ENCODE measurements at places on chromosomes 6 and 20. TPM values are rescaled to one million over a fixed set of nuclear protein-coding genes. Genes with fewer than 3 reads are reported as not detected.

DNA sequence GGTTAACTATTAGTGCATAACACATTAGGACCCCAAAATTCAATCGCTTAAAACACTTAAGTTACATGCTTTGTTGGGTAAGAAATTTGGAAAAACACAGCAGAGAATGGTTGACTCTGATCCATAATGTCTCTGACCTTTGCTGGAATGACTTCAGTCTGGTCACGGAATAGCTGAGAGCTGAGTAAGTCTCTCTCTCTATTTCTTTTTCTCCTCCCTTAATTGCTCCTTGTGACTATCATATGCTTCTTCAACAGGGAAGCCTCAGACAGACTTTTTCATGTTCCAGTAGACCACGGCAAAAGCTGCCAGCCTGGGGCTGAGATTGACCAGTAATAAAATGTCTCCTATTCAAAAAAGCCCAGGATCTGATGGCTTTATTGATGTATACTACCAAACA lies 4.8 kb downstream of the OR12D1 start:
- no peak for DNase-seq

- no peak for DNase-seq
Measured at GRCh38 chr6:617456-618100, 39.3 kb downstream of the HUS1B start.

DNA sequence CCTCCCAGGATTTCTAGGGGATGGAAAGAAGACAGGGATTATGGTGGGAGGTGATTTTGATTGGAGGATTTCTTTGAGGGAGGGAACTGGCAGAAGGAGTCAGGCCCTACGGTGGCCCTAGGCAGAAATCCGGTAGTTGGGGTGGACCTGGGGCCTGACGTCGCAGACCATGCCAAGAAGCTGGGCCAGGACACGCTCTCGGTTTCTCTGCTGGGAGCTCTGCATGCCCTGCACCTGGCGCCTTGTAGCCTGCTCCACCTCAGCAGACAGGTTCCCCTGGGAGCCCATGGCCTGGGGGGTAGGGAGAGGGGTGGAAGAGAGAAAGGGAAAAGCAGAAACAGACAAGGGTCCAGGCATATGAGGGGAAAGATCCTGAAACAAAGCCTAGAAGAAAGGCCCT lies 1.1 kb downstream of the ATP6V1G2 start:
- DNase-seq: no peak

DNA sequence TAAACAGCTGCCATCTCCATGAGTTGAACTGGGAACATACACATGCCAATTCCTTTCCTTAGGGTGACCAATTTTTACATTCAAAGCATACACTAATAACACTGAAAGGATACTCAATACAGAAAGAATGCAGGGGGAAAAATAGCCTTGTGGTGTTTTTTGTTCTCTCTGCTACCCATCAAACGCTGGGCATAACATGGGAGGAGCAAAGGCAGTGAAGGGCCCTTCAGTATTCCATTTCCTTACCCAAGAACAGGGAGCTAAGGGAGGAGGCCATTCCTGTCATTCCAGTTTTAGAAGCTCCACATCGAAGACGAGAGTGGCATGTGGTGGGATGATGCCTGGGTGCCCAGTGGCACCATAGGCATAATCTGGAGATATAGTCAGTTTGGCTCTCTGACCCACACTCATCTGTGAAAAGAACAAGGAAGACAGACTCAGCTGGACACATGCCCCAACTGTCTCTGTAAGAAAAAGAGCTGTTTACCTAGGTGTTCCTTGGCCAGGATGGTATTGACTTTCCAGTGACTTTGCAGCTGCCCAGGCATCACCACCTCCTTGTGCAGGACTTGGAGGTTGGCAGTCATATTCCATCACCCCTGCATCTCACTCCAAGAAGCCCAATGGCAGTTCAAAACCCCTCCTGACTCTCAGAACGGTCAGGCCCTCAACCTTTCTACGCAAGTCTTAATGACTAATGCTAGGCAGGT lies 20.9 kb downstream of the FKBP1A start:
- DNase-seq: no peak

DNA sequence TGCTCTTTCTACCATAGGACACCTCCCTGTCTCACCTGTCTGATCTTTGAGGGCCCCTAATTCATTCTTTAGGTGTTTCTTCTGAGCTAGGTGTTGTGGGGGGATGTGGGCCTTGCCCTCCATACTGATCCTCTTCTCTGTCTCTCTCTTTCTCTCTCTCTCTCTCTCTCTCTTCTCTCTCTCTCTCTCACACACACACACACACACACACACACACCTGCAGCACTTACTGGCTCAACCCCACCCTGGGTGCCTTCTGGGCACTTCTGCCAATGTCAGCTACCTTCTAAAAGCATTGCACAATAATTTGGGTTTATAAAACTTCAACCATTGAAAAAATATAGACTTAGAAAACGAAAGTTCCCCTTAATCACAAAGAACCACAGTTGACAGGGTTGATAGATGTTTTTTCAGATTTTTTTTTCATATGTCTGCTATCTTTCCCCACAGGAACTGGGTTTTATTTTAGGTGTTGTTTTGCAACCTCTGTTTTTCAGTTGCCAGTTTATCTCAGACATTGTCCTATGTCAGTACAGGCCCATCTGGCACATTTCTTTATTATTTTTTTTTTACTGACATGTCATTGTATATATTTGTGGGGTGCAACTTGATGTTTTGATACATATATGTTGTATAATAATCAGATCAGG lies 28.1 kb downstream of the PKIG start:
- DNase-seq: no peak

GRCh38 chr6:84568971-84569370 lies 195.4 kb downstream of the TBX18 start:
- no peak for DNase-seq

- DNase-seq: no peak
Measured at GRCh38 chr20:1700990-1701389, 43.4 kb upstream of the SIRPG start.

- DNase-seq: no peak
Measured at GRCh38 chr6:29709188-29709587, 14.0 kb upstream of the HLA-F start.

DNA sequence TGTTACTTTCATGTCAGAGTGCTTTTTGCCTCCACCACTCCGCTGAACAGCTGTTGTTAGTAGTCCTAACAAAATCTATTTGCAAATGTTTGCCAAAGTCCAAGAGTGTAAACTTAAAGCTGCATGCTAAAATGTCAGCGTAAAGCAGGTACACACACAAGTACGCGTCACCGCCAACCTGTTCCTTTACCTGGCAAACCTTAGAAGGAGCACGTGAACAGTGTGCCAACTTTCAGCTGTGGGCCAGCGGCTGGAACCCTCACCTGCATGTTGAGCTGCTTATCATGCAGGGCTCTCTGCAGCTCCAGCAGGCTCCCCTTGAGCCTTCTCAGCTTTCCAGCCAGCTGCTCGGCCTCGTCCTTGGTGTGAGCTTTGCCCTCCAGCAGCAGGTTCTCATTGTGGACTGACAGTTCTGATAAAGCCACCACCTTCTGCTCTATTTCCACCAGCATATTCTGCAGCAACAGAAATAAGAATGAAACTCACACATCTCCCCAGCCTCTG lies 359.3 kb downstream of the SYNE1 start:
- DNase-seq: peak; percentile 77

DNA sequence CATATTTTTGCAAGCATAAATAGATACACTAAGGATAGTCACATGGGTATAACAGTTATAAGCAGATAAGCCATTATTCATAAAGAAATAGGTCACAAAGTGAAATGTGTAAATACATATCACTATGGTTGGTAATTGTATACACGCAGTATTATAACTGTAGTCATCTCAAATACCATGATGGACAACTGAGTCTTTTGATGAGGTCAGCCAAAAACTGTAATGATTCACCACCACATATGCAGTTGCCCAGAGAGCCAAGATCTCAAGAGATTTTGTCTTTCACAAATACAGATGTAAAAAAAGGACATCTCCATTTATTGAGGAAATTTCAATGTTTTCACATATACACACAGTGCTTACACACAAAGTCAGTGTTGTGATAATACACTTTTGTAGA lies 28.3 kb downstream of the ZNF292 start:
- no peak for DNase-seq

DNA sequence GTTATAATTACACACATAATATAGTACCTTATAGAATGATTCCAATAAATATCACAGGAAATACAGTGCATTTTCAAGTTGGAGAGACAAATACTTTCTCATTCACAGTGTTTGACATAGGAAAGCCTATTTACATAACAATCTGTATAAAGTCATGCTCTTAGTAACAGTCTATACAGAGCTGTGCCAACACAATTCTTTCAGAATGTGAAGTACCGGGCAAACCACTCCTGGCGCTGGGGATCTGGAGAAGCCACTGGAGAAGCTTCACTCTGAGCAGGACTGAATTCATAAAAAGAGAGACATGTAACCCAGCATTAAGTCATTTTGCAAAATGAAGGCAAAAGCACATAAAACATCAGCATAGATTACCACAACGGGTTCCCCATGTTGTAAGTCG lies 24.9 kb upstream of the MCM9 start:
- DNase-seq: no peak

DNA sequence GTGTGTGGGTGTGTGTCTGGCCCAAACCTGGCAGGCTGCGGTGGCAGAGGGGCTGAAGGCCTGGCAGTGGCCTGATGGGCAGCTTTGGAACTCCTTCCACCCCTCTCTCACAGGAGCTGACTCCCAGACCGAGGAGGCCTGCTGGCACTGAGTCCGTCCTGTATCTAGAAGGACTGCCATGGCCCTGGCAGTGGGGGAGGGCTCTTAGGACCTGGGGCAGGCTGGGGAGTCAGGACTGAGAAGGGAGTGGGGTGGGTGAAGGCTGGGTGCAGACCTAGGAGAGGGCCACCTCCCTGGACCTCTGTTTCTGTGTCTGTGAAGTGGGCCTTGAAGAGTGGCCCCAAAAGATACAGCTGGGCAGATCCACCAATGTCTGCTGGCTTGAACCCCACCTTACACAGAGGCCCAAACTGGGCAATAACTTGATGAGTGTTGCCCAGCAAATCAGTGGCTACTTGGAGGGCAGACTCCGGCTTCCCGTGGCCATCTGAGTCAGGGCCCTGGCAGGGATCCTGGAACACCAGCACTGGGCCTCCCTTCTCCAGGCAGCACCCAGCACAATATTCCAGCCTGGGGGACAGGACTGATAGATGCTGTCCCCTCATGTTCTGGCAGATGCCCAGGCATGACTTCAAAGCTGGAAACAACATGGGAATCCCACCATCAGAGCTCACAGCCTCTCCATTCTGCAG lies 46.7 kb upstream of the BLCAP start:
- no peak for DNase-seq

DNA sequence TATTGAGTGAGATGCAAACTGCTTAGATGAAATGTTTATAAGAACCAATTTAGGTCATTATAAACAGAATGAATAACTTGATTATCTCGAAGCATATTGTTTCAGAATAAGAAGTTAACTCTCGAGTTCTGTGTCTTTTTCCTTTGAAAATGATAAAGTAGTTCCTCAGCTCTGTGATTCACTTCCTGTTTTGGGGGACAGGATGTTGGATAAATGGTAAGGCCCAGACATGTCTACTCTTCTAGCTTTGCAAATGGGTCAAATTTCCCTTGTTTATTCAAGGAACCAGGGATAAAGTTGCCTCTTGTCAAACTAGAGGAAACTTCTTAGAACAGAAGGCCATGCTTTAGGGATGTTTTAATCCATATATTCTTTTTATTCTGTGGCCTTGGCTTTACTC lies 246.9 kb downstream of the SOX4 start:
- DNase-seq: no peak

DNA sequence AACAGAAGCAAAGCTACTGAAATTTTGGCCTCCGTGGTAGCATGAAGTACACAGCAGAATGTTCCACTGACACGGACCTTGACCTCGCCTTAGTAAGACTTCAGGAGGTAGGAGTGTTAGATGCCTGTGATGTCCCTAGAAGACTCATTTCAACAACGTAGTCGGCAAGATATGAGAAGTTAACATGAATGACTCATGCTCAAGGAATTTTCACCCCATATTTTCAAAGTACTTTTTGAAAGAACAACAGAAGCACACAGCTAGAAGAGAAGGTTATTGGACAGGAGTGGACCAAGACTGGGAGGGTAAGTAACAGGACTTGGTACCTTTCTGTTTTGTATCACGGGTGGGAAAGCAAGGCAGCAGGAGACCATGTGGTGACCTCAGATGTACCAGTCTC lies 78.0 kb downstream of the DZANK1 start:
- DNase-seq: peak; percentile 95

DNA sequence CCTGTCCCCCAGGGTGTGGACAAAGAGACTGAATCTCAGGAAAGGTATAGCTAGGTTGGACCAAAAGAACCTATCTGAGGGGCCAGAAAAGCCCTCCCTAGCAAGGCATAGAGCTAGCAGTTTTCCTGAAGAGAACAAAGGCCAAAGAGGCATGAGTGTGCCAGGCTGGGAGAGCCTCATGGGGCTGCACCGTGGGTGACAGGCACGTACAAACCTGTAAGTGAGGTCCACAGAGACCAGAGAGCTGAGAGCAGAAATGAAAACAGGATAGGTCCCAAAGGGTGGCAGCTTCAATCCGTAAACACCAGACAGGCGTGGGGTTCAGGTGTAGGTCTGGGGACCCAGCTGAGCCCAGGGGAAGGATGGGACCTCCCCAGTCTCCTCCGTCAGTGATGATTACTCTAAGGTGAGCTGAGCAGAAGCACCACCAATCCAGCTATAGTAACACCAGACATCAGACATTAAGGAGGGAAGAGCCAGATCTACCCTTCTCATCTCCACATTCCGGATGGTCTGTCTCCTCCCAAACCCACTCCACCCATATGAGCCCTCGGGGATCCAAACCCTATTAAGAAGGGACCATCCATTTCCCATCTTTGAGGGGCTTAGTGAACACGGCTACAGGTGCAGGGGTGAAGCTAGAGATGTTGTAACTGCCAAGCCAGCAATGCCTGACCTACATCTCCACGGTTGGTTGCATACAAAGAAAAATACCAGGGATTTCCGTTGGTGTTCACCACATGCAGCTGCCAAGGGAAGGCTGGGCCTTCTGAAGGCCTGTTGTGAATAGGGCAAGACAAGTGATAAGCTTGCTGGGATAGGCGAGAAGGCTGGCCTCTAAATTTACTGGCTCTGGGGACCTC lies 38.3 kb downstream of the BCL2L1 start:
- no peak for DNase-seq

DNA sequence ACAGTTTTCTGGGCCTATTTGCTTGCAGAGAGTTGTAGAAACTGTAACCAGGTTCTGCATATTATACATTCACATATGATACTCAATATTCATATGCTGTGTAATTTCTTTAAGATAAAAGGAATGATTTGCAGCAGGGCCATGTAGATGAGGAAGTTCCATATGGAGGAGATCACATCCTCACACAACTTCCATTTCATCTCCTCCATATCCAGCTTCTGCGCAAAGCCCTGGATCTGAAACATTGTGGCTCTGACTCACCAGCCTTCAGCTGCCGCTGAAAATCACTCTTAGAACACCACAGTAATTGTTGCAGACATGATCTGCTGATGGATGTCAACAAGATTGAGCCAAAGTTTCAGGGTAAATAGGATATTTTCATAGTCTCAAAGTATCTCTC lies 57.7 kb downstream of the PXDC1 start:
- no peak for DNase-seq

MUC21 gene
- total RNA-seq: not detected

SPATS1 gene
- not detected for total RNA-seq

HLA-DOA gene
- total RNA-seq: 0.09 TPM

MYB gene
- 0.20 TPM for total RNA-seq

CPNE5 gene
- not detected for total RNA-seq

SNAI1 gene
- 1.3 TPM for total RNA-seq

EPB41L1 gene
- 20.8 TPM for total RNA-seq

SPATA25 gene
- total RNA-seq: 7.6 TPM

BEND6 gene
- 0.20 TPM for total RNA-seq

SIRPA gene
- 17.6 TPM for total RNA-seq

Data from HepG2 (cell line).